Activated CD4-positive, alpha-beta T cell treated with anti-CD3 and anti-CD28 coated beads, Interleukin-2, amount 50 U/mL, for 48 hours (primary cell): ENCODE measurements at places on chromosomes 6 and 20.

GRCh38 chr6:143119260-143119659 is 58.6 kb downstream of the AIG1 start:
- DNase-seq: no peak

- peak; percentile 79 for DNase-seq
Observed at GRCh38 chr6:27873021-27873940, 38.9 kb downstream of the OR2B2 start.

- no peak for DNase-seq
Observed at GRCh38 chr6:22651731-22652130, 82.4 kb downstream of the HDGFL1 start.

DNA sequence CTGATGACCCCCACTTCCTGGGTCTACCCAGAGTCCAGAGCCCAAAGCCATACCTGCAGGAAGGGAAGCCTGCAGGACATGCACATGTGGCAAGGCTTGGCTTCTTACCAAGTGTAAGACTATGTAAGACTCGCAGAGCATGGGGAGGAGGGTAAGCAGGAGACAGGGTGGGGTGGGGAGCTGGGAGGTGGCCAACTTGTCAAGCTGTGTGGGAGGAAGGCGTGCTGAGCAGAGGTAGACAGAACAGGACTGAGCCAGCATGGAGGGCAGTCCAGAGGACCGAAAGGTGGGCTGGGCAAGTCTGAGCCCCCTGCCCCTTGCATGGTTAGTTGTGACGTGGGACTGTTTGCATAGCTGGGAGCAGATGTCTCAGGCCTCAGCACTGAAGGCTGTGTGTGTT is 53.4 kb upstream of the RNF24 start:
- no peak for DNase-seq

GRCh38 chr6:14380086-14380820 is 262.7 kb downstream of the CD83 start:
- DNase-seq: no peak

DNA sequence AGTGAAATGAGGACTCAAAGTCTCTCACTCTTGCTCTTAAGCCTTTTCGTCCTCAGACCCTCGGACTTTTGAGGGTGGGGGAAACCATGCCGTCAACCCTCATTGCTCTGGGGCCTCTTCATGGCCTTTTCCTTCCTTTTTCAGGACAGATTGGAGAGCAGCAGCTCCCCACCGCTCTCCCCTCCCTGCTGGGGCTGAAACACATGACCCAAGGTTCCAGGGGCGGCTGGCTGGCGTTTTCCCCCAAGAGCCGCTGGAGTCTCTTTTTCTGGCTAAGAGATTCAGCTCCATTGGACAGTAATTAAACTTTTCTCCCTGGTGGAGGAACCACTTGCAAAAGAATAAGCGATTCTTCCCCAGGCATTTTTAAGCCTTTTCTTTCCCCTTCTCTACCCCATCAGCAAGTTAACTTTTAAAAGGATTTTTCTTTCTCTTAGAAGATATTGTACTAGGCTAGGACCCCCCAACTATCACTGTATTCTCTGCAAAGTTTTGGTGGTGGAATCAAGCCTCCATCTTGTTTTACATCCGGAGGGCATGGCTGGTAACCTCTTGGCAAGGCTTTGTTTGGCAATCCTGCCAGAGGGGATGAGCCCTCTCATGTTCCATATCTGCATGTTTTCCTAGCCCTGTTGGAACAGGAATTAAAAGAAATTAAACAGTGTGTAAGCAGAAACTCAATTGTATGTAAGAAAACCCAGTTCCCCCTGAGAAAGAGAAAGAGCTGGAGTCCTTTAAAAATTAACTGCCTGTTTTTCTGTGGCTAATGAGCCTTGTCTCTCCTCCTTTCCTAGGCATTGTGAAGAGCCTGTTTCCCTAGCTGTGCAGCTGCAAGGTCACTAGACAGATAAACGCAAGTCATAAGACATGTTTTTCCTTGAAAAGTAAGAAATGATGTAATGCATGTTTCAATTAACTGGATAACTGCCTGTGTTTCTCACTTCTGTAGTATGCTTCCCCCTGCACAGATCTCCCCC is 100.8 kb upstream of the GPR6 start:
- DNase-seq: no peak

- peak; percentile 36 for DNase-seq
Observed at GRCh38 chr20:31593221-31594001, 11.7 kb upstream of the ID1 start.

DNA sequence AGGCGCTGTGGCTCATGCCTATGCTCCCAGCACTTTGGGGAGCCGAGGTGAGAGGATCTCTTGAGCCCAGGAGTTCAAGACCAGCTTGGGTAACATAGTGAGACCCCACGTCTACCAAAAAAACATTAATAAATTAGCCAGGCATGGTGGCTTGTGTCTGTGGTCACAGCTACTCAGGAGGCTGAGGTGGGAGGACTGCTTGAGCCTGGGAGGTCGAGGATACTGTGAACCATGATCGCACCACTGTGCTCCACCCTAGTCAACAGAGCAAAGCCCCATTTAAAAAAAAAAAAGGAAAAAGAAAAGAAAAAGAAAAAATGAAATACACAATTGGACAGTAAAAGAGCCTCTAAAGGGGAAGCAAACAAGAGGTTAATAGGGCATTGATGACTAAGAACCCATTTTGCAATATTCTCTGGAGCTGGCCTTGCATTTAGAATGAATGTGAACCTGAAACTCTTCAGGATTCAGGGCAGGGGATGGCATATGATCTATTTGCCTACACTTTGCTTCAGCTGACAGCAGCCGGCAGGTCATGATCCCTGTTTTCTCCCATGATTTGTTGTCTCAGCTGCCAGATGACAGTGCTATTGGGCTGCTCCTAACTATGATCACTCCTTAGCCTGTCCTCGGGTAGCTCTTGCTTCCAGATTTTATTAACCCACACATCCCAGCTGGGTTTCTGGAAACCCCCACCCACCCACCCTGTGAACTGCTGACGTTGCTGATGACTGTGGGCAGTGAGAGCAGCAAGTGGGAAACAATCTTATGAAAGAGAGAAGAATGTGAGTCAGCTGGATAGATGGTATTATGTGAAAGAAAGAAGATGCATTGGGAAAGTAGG is 83.8 kb upstream of the ELOVL5 start:
- DNase-seq: no peak

GRCh38 chr20:38355161-38356012 is 9.1 kb downstream of the LBP start:
- DNase-seq: no peak

GRCh38 chr6:5178806-5179205 is 81.9 kb downstream of the LYRM4 start:
- no peak for DNase-seq

DNA sequence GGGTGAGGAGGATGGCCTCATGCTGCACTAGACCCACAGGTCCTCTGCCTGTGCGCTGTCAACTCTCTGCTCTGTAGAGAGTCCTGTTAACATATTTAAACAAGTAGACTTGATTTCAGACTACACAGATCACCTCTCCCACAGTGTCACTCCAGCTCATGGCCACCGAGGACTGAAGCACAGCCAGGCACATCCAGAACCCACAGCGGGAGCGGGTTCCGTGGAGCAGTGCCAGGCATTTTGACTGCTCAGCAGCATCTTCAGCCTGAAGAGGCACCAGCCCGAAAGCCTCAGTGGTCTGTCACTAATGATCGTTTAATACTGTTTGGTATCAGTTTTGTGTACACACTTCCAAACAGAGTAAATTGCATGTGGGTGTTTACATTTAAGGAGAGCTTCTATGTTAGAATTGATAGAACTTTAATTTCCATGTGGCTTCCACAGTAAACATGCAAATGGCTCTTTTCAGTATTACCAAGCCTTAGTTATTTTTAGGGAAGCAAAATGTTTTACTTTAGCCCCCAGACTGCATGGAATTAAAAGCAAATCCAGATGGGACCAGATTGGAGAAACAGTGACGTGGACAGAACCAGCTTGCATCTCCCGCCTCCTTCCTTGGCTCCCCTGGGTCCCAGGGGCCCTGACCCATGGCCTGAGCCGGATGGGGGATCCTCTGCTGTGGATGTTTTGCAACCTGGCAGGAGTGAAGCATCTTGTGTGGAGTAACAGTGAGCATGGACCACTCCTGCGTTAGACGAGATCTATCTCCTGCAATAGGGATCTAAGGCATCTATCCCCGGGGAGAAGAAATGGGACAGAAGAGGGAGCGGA is 196.7 kb upstream of the CDH4 start:
- no peak for DNase-seq

DNA sequence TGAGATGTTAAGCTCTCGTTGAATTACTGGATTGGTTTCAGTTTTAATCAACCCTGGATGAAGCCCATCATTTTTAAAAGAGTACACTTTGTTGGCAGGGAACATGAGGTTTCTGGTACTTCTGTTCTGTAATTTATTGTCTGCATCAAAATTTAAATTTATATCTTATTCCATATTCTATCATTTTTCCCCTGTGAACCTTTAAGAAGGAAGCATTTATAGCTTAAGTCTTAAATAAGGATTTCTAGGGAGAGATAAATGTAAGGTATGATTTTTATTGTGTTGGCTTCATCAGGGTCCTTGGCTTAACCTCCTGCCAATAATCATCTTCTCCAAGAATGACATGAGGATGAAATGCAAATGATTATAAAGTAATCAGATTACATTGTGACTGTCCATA is 40.6 kb downstream of the MLIP start:
- no peak for DNase-seq

DNA sequence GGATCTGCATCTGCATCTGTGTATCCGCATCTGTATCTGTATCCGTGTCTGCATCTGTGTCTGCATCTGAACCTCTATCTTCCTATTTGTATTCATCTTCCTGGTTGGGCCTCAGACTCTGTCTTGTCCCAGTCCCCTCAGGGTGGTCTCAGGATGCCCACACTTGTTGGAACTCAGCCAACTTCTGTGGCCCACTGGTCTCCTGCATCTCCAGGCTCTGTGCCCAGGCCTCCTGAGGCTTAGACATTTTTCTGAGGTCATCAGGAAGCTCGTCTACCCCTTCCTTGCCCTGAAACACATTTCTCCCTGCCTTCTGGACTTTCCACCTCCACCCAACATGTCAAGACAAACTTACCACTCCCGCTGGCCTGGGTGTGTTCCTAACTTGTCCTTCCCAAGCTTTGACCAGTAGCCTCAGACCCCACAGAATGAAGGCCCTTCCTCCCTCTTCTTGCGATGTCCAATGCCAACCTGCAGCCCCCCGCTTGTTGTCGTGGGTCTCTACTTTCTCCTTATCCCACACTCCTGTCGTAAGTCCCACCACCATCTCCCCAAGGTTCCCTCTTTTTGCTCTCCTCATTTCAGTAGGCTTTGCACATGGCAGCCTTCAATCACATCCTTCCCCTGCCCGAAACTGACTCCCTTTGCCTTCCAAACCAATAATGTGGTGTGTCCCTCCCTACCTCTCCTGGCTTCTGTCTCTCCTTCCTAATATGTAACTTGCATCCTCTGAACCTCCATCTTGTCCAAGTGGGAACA is 176.5 kb downstream of the DLL1 start:
- DNase-seq: no peak

GRCh38 chr6:53833155-53833554 is 38.4 kb downstream of the LRRC1 start:
- no peak for DNase-seq

DNA sequence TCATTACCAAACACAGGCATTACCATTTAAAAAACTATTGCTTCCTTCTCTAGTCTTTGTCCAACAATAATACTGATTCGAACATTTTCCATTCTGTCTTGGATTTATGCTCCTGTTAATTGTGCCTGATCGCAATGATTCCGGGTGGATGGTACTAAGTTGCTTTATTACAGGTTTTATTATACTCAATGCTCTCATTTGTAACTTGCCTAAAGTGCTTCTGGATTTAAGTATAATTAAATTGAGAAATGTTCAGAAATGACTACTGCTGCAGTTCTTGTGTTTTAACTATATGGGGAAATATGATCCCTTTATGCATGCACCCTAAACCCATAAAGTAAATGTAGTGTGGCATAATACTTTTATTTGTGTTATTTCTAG is 7.2 kb downstream of the TFAP2A start:
- DNase-seq: no peak

DNA sequence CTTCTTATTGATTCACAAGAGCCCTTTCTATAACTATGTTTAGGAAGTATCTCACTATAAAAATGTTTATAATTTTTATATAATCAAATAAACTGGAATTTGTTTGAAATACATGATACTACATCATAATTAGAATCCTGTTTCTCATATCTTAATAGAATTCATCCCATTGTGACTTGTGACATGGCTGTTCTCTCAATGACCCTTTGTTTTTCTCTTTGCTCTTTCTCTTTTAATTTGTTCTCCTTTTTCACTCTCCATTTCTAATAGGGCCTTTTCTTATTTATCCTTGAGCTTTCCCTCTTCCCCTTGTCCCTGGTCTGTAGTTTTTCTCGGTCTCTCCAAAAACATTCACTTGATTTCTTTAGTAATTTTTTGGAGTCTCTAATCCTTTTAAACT is 111.3 kb downstream of the ADGRB3 start:
- no peak for DNase-seq

DNA sequence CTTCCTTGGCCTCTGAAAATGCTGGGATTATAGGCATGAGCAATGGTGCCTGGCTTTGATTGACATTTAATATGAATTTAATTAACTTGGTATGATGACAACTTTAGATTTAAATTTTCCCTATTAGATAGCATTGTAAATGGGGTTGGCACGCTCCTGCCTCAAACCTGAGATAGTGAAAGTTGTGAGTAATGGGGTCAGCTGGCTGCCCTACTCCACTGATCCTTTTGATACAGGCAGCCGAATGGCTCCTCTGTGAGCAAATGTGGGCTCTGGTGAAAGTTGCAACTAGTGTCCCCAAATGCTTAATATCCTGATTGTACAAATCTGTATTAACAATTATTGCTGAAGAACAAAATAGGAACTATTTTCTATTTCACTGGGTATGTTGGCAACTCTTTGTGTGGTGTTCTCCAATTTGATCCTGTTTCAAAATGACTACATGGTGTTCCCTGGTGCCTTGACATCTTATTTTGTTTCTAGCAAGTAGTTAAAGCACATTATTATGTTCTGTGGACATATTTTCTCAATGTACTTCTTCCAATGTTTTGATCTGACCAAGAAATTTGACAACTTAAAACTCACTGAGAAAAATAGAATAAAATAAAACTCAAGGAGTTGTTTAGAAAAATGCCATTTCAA is 97.4 kb downstream of the COL12A1 start:
- DNase-seq: no peak

DNA sequence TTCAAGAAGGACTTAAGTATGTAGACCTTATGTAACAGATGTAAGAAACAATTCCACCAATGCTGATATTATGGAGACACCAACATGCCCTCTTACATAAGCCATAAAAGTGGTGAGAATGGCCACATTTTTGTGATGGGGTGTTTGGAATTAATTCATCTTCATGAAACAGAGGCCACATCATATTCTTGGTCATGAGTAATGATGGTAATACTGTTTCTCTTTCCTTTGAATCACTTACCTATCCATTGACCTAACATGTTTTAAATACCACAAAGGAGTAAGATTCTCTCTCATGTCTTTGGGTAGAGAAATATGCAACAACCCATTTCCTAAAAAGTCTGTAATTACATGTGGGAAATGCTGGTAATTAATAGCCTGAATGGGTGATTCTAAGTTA is 545.4 kb upstream of the FLRT3 start:
- no peak for DNase-seq

- DNase-seq: no peak
Observed at GRCh38 chr6:133326584-133326983, 85.4 kb downstream of the EYA4 start.

- DNase-seq: peak; percentile 91
Observed at GRCh38 chr6:136822376-136823127, at the start of gene PEX7. Gene PEX7 (plus strand): TSS chr6:136822592. CDS start chr6:136822666, 74 bp downstream.

- DNase-seq: no peak
Observed at GRCh38 chr6:81847866-81848265, 95.4 kb upstream of the TENT5A start.
